Fibroblast of mammary gland (primary cell): ENCODE measurements at places on chromosomes 16 and 17.

DNA sequence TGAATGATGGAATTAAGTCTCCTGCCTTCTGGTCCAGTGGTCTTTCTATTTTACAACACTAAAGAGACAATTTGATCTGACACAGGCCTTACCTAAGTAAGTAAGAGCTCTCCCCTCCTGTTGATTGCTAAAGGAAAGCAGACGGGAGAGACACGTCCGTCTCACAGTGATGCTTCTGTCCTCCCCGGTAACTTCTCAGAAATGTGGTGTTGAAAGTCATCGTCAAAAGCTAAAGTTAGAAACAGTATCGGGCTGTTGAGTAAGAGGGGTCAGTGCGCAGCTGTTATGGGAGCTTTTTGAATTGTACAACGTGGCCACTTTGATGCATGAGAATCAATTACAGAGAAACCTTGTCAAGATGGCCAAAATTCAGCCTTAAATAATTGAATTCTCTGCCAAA is 1.9 kb upstream of the RBFOX1 start:
- no peak for DNase-seq

- peak; percentile 70 for DNase-seq
These were observed 24.4 kb downstream of the SREBF1 start for GRCh38 chr17:17812211-17813054.

GRCh38 chr16:84949772-84950436 is 61.4 kb downstream of the ZDHHC7 start:
- no peak for DNase-seq

- DNase-seq, result no peak
These were observed 68.1 kb downstream of the COG7 start for GRCh38 chr16:23384878-23385277.

GRCh38 chr17:1989135-1989534 is 36.0 kb downstream of the RTN4RL1 start:
- peak; percentile 98 for DNase-seq
